WTC11 (cell line): ENCODE measurements at places on chromosomes 4 and X.

DNA sequence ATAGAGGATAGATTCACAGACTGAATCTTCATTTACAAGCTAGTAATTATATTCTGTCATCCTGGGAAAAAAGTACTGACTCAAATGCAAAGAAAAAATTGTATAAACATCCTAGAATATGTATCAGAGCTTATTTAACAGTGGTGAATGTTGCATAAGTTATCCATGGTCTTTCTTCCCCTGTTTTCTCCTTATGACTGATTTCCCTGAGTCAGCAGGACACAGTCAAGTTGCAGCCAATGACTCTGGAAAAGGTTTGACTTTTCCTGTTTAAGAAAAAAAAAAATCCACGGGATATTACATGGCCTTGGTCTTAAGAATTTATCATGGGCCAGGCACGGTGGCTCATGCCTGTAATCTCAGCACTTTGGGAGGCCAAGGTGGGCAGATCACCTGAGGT, 36.5 kb downstream of the INPP4B start:
- no peak for DNase-seq

- no peak for DNase-seq
These were observed 111.7 kb downstream of the PABPC4L start for GRCh38 chr4:134089885-134090284.

DNA sequence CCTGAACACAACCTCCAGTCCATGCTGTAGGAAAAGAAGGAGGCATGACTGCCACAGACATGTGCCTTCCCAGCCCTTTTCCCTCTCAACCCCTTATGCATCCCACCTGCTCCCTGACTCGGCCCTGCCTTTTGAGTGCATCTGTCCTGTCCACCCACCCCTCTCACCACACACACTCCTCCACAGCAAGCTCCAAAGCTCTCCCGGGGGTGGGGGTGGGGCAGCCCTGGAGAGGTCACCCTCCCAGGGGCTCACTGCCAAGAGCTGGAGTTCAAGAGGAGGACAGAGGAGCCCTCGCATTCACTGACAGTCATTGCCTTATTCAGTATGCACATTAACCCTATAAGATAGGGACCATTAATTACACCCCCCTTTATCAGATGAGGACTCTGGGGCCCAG, 46.6 kb upstream of the MAMLD1 start:
- no peak for DNase-seq

GRCh38 chr4:47876784-47877546, 37.4 kb downstream of the NFXL1 start:
- no peak for DNase-seq

DNA sequence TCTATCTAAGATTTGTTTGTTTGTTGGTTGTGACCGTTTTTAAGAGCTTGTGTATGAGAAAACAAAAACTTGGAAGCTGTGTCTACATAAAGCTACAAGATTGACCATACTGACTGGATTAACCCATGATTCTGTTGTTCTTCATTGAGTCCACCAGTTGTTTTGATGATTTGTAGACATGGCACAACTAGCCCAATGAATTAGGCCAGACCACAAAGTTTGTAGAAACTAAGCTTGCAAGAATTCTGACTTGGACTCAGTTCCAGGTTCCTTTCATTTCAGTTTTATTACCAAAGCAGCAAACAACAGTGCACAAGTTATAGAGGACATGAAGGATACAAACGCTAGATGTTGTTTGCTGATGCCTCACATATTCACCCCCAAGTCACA, 119.3 kb downstream of the RASGEF1B start:
- no peak for DNase-seq

DNA sequence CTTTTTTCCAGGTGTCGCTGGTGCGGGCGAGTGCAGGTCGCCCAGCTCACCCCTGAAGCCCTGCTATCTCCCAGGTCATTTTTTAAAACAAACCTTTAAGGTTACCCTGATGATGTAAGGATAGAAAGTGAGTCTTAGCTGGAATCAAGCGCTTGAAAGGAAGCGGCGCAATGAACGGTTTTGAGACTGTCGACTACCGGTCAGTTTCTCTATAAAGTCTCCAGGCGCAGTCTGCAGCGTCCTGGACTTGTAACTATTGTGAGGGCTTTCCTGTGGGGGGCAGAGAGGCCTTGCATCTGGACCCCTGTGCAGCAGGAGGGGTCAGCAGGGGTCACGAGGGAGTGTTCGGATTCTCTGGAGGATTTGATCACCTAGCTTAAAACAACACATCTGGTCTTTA, 1.6 kb downstream of the KIT start:
- DNase-seq, result no peak

DNA sequence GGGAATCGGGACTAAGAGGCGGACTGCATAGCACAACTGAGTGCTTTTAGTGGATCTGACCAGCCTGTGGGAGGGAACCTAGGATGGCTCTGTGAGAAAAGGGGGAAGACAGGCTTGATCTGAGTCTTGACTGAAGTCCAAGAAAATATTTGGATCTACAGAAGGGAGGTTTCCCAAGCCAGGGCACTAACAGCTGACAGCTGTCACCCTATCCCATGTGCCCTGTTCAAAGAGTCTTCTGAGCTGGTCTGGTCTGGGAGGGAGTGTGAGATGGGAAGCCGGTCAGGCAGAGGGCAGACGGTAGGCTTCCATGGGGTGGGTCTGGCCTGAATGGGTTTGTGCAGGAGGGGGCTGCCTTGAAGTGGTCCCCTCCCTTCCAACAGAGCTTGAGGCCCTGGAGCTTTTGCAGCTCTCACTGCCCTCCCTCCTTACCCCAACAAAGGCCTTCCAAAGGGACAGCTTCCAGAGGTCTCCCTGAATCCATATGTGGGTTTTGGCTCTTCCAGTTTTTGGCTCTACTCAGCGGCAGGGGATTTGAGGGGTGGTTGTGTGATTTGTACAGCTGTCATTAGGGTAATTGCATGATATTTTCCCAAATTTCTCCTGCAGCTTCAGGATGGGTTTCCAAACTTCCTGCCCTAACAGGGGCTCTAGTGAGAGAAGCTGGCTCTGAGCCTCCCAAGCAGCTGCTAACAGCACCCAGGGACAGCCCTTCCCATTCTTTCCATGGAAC, 643.7 kb downstream of the BCOR start:
- no peak for DNase-seq

DNA sequence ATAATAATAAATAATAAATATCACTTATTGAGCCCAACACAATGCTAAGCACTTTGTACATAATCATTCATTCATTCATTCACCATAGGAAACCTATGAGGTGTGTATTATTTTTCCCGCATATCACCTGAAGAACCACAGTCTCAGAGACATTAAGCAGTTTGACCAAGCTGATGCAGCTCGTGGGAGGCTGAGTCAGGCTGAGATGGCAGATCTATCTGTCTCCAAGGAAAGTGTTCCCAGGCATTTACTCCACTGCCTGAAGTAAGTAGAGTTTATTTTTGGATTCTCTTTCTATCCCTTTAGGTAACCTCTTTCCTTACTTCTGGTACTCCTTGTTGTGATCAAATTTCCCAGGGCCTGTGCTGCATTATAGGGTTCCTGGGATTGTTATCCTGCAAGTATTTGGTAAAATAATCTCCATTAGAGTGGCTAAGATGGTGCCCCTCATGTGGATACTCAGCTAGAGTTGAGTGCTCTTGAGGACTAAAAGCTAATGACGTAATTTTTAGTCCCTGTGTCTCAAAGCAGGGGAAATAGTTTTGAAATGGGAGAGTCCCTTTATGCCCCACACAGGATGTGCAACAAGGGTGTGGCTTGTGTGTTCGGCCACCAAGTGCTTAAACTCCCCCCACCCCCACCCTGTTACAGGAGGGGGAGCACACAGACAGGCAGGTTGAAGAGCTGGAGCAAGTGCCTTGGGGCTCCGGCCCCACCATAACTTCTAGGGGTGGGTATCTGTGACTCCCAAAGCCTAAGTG, 467.0 kb downstream of the STIM2 start:
- no peak for DNase-seq

DNA sequence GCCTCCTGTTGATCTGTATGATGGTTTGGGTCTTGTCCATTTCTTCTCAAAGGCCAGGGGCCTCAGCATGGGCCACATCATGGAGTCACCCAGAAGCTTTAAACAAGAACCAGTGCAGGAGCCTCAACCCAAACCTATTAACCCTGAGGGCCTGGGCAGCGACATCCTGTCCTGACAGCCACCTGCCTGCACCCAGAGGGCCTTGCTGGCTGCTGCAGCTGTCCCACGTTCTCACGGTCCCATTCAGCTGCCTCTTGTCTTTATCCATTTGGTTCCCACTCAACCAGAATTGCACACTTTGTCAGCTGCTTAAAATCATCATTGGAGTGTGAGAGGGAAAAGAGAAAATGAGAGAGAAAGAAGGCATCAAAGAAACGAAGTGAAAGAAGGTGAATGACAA, 21.6 kb downstream of the C4orf50 start:
- DNase-seq, result no peak

- DNase-seq, result no peak
These were observed 281.4 kb downstream of the PABPC4L start for GRCh38 chr4:133920236-133920635.

GRCh38 chr4:17072483-17072882, 174.0 kb upstream of the LDB2 start:
- no peak for DNase-seq

GRCh38 chrX:53715346-53715924, 28.9 kb upstream of the HUWE1 start:
- DNase-seq, result no peak

DNA sequence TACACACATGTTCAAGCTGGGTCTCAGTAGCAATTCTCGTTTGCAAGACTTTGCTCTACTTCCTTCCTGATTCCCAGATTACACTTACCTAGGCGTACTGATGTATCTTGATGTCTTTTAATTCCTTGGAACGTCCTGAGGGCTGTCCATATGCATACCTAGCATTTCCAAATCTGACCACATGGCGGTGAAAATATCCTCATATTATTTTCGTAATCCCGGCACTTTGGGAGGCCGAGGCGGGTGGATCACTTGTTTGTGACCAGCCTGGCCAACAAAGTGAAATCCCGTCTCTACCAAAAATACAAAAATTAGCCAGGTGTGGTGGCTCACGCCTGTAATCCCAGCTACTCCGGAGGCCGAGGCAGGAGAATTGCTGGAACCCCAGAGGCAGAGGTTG, 1786.3 kb upstream of the TENM3 start:
- peak; percentile 16 for DNase-seq

DNA sequence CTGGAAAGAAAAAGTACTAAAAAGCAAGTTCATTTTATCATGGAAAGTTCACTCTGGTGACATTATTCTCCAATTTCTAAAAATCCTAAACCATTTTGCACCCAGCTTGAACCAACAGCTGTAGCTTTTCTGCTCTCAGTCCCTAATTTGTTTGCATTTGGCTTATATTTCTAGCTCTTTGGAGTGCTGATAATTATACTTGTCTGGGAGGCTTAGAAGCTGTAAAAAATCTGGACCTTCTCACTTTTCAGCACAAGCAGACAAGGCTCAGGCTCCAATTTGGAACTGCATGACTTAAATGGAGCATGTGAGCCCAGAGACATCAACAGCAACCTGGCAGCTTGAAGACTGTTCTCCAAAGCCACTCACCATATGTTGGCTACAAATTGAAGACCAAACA, 170.9 kb upstream of the PCDH18 start:
- no peak for DNase-seq

- DNase-seq, result no peak
These were observed 53.2 kb upstream of the EPGN start for GRCh38 chr4:74255096-74255495.

DNA sequence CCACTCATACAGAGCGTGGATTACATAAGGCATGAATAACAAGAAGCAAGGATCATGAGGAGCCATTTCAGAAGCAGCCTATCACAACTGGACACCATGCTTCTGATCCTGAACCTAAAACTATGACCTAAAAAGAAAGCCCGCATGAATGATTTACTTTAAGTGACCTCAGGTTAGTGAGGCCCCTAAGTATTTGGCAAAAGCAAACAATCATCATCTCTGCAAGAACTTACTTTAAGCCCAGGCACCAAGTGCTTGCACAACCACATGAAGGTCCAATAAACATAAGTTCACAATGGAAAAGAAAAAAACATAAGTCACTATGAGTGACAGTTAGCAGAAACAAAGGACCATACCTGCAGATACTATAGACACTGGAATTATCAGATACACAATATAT, 7.9 kb upstream of the MBTPS2 start:
- DNase-seq, result no peak

- DNase-seq, result no peak
These were observed 225.9 kb downstream of the AFAP1 start for GRCh38 chr4:7713757-7714156.

- DNase-seq, result no peak
These were observed 361.2 kb downstream of the BCOR start for GRCh38 chrX:39736216-39737211.

- DNase-seq, result no peak
These were observed 13.2 kb downstream of the BCOR start for GRCh38 chrX:40084471-40085101.

- DNase-seq, result no peak
These were observed 175.9 kb downstream of the AFAP1 start for GRCh38 chr4:7763788-7764187.

- no peak for DNase-seq
These were observed 264.6 kb downstream of the SPRY1 start for GRCh38 chr4:123661080-123661737.

- no peak for DNase-seq
These were observed 68.9 kb upstream of the NDP start for GRCh38 chrX:44042116-44042515.

- DNase-seq, result no peak
These were observed 100.4 kb upstream of the FAM9B start for GRCh38 chrX:9134366-9134765.

DNA sequence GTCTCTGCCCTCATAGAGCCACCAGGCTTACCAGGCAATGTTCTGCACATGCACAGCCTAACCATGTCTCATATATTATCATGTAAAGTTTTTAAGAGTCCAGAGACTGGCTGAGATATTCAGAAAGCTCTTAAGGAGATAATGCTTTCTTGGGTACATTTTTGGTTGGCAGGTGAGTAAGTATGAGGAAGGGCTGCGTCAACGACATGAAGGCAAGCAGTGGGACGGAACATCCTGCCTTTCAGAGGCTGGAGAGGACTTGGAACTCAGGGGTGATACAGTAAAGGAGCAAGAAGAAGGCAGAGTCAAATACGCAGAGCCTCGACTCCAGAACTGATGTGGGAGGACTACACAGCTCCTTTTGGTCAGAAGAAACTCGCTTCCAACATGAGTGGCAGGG, 74.8 kb upstream of the MTNR1A start:
- DNase-seq, result no peak

DNA sequence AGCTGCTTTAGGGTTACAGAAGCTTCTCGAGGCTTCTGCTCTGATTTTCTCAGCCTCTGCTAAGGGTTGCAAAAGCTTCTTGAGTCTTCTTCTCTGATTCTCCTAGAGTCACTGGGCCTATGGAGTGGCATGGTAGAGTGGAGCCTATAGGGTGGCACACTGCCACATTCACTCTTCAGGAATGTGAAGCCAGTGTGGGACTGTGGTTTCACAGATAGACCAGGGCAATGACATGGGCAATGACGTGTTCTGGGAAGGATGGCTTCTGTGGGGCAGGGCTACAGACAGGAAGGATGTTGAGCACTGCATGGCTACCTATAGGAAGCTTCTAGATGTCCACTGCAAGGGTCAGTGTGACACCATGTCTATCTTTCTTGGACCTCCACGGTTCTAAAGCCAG, 11.0 kb upstream of the MAMLD1 start:
- DNase-seq, result no peak

GRCh38 chr4:108533245-108533844, 87.0 kb upstream of the RPL34 start:
- DNase-seq, result no peak
